ENCODE measurements at places on chromosomes 2 and 18.

DNA sequence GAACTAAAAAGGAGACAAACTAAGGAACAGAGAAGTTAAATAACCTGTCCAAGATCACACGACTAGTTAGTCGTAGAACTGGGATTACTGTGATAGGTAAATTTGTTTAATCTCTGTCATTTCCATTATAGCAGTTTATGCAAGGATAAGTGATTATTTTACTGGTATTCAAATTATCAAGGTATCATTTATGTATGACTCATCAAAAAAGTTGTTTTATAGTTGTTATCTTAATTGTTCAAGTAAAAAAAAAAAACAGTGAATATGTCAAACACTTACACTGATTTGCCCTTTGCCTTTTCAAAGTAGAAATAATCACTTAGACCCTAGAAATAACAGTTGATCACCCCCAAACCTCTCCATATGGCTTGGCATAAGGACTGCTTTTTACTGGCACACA lies 173.6 kb downstream of the RIT2 start:
- no peak for DNase-seq

- DNase-seq: no peak
Measured at GRCh38 chr2:241061275-241061674, 40.8 kb downstream of the MTERF4 start.

DNA sequence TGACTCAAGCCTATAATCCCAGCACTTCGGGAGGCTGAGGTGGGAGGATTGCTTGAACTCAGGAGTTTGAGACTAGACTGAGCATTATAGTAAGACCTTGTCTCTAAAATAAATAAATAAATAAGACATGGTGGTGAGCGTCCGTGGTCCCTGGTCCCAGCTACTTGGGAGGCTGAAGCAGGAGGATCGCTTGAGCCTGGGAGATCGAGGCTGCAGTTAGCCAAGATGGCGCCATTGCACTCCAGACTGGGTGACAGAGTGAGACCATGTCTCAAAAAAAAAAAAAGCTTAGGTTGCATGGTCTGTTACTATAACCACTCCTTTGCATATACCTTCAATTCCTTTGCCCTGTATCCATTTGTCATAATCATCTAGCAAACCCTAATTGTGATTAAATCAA lies 3.7 kb downstream of the CYP20A1 start:
- no peak for DNase-seq

DNA sequence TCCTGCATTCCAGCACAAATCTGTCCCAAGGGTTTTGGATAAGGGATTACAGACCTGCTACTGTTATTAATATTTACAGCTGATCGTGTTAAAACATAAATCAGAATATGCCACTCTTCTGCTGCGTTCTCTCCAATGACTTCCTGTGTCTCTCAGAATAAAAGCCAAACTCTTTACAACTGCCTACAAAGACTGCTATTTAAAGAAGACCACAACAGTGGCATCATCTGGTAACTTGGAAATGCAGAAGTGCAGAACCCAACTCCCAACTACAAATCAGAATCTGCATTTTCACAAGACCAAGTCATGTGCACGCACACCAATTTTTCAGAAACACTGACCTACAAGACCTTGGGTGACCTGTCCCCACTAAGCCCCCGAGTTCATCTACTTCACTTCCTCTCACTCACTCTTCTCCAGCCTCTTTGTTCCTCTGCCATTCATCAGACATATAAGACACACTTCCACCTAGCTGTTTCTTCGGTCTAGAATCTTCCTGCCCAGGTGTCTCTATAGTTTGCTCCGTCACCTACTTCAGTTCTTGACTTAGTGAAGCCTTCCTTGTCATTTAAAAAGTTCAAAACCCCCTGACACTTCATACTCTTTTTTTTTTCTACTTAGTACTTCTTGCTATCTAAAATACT lies 36.0 kb downstream of the CHN1 start:
- no peak for DNase-seq

DNA sequence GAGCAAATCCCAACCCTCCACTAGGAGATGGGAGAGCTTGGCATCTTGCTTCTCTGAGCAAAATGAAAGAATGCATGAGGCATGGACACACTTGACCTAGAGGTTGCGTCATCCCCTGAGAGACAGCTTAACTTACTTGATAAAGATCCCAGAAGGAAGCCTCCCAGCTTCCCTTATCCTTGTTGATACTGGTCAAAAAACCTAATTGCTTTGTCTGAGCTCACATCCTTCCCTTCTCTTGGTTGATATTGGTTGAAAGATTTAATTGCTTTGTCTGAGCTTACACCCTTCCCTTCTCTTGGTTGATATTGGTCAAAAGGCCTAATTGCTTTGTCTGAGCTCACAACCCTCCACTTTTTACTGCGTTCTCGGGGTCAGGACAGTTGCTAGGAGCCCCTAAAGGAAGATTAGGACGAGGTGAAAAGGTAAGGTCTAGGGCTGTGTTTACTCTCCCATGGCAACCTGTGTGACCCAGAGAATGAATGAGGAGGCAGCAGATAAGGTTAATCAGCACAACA lies 12.2 kb upstream of the BOD1L2 start:
- no peak for DNase-seq
